Endothelial cell of umbilical vein (primary cell): ENCODE measurements at places on chromosomes 3 and 15. TPM values are rescaled to one million over a fixed set of nuclear protein-coding genes. Genes with fewer than 3 reads are reported as not detected.

TNIK gene
- 8.4 and 10.9 TPM in 2 replicates for polyA plus RNA-seq

APOD gene
- 2.2 and 3.1 TPM in 2 replicates for polyA plus RNA-seq

MYRIP gene
- polyA plus RNA-seq, result 4.7 and 6.7 TPM in 2 replicates

ATP13A5 gene
- not detected in 2 replicates for polyA plus RNA-seq

LRRC57 gene
- 11.2 and 13.4 TPM in 2 replicates for polyA plus RNA-seq

- DNase-seq, result peak; percentile 14
- H3K27me3 ChIP-seq, result no peaks in the 10 kb centered on the region
- no peak overlapping the region for H3K4me3 ChIP-seq
- no peak overlapping the region for H3K27ac ChIP-seq
- no peaks in the 10 kb centered on the region for H3K4me1 ChIP-seq
- H3K36me3 ChIP-seq, result no peaks in the 10 kb centered on the region
These were observed 231.0 kb upstream of the RASGRP1 start for GRCh38 chr15:38795471-38796245.

DNA sequence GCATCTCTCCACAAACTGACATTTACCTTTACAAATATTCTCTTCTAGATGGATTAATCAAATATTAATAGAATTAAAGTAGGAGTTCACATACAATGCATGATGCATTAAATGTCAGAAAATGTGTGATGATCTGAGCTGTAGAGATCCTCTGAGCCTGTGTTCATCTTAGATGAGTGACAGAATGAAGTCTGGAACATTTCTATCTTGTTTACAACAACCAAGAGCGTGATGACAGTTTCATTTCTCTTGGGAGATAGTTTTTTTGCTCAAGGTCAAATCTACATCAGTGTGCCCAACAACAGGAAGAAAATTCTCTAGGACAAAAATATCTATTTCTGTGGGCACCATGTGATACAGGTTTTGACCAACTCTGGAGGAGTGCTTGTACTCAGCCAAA, 211.9 kb downstream of the MYRIP start:
- H3K4me1 ChIP-seq, result peaks cover 4% of the 10 kb centered on the region
- H3K4me3 ChIP-seq, result no peak overlapping the region
- H3K27me3 ChIP-seq, result no peaks in the 10 kb centered on the region
- H3K36me3 ChIP-seq, result no peaks in the 10 kb centered on the region
- H3K27ac ChIP-seq, result no peak overlapping the region

DNA sequence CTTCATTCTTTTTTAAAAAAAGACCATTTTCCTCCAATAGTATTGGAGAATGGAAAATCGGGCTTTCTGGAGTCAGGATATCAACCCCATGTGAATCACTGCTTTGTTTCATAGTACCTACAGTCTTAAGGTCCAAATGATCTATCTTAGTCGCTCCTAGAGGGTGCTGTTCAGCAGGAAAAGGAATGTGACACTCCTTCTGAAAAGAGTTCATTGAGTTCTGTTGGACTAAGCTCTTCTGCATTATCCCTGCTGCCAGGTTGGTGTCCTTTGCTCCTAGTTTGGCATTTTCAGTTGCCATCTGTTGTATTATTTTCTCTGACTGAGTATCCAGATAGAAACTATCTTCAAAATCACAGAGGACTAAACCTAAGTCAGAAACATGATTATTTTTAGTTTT, 57.2 kb downstream of the POLQ start:
- H3K4me3 ChIP-seq, result no peak overlapping the region
- H3K27ac ChIP-seq, result no peak overlapping the region
- H3K4me1 ChIP-seq, result no peaks in the 10 kb centered on the region
- no peaks in the 10 kb centered on the region for H3K27me3 ChIP-seq
- no peaks in the 10 kb centered on the region for H3K36me3 ChIP-seq

- no peak for DNase-seq
- H3K4me1 ChIP-seq, result no peaks in the 10 kb centered on the region
- H3K27me3 ChIP-seq, result no peaks in the 10 kb centered on the region
These were observed 420.0 kb downstream of the ROBO2 start for GRCh38 chr3:77459926-77460325.

- H3K36me3 ChIP-seq, result no peaks in the 10 kb centered on the region
- peaks cover 15% of the 10 kb centered on the region for H3K4me1 ChIP-seq
- no peak for DNase-seq
- H3K27ac ChIP-seq, result peak overlapping the region; percentile 73
- H3K27me3 ChIP-seq, result no peaks in the 10 kb centered on the region
These were observed 30.5 kb upstream of the TCF12 start for GRCh38 chr15:56887782-56888438.

- no peaks in the 10 kb centered on the region for H3K4me1 ChIP-seq
- H3K27me3 ChIP-seq, result peaks cover 18% of the 10 kb centered on the region
- H3K36me3 ChIP-seq, result no peaks in the 10 kb centered on the region
- DNase-seq, result no peak
These were observed 1.1 kb downstream of the CNTN4 start for GRCh38 chr3:2099779-2100191.

DNA sequence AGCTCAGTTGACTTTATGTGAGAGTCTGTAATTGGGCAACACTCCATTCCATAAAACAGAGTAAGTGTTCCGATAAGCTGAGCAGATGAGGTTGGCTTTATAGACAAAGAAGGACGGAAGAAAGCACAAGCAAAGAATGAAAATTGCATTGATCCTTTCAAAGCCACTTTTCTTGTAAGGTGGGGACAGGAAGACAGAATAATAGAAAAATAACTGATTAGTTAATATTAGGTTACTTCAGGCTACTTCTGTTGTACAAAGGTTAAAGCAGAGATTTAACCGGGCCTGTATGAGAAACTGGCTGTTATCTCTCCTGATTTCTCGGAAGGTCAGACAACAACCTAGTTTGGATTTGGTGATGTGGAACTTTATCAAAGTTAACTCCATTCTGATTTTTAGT, 15.5 kb upstream of the GPR160 start:
- no peaks in the 10 kb centered on the region for H3K36me3 ChIP-seq
- no peak overlapping the region for H3K4me3 ChIP-seq
- H3K27me3 ChIP-seq, result peaks cover 11% of the 10 kb centered on the region
- H3K27ac ChIP-seq, result no peak overlapping the region
- no peak for DNase-seq
- no peaks in the 10 kb centered on the region for H3K4me1 ChIP-seq

DNA sequence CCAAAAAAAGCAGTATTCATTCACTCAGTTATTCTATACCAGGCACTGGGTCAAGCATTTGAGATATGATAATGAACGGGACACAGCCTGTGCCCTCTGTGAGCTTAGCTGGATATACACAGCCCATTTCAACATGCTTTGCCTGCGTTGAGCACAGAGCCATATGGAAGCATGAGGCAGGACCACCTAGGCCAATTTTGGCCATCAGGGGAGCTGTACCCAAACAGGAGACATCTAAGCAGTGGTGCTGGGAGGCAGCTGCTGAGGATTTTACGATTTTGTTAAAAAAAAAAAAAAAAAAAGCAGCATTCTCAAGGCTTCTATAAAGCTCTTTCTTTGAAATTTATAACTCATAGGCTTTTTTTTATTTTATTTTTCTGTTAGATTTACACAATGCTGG, 87.2 kb upstream of the SLC2A2 start:
- H3K27ac ChIP-seq, result no peak overlapping the region
- peaks cover 11% of the 10 kb centered on the region for H3K36me3 ChIP-seq
- H3K27me3 ChIP-seq, result no peaks in the 10 kb centered on the region
- H3K4me1 ChIP-seq, result peaks cover 9% of the 10 kb centered on the region

DNA sequence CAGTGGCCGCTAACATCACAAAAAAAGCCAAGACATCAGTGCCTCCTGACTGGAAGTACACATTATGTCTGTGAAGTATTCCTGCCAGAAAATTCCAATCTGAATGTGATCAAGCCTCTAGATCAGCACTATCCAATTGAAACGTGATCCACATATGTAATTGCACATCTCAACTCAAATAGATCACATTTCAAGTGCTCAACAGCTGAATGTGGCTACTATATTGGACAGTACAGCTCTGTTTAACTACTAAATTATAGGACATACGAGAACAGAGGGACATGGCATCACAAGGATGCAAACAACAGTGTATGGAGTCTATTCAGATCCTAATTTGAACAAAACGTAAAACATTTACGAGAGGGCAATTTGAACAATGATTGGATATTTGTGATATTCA, 542 bp upstream of the UBAP1L start:
- H3K36me3 ChIP-seq, result peaks cover 5% of the 10 kb centered on the region
- peaks cover 4% of the 10 kb centered on the region for H3K4me1 ChIP-seq
- no peak overlapping the region for H3K4me3 ChIP-seq

- no peaks in the 10 kb centered on the region for H3K27me3 ChIP-seq
- no peaks in the 10 kb centered on the region for H3K36me3 ChIP-seq
- DNase-seq, result no peak
- no peak overlapping the region for H3K27ac ChIP-seq
- no peak overlapping the region for H3K4me3 ChIP-seq
- no peaks in the 10 kb centered on the region for H3K4me1 ChIP-seq
These were observed 10.4 kb upstream of the MESP2 start for GRCh38 chr15:89765694-89766093.

GRCh38 chr3:149381173-149382100, 4.0 kb upstream of the TM4SF1 start:
- no peak overlapping the region for H3K4me3 ChIP-seq
- H3K27ac ChIP-seq, result no peak overlapping the region
- no peak for DNase-seq
- no peaks in the 10 kb centered on the region for H3K36me3 ChIP-seq
- H3K4me1 ChIP-seq, result peaks cover 25% of the 10 kb centered on the region
- H3K27me3 ChIP-seq, result no peaks in the 10 kb centered on the region

DNA sequence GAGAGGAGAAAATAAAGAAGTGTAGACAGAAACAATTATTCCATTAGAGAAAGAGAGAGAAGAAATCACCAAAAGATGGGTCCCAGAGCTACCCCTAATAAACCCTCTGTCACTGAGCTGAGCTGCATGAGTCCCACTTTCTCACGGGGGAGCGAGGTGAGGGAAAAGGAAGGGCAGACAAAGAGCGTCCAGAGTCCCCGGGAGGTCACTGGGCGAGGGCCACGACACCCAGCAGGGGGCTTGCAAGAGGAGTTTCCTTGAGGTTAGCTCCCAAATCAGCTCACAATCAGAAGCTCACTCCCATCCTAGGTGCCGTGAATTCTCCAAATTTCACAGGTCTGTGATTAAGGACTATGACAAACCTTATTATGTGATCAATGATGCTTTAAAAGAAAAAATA, 62.3 kb downstream of the XXYLT1 start:
- H3K36me3 ChIP-seq, result no peaks in the 10 kb centered on the region
- DNase-seq, result no peak
- no peak overlapping the region for H3K27ac ChIP-seq
- no peak overlapping the region for H3K4me3 ChIP-seq
- no peaks in the 10 kb centered on the region for H3K27me3 ChIP-seq
- peaks cover 45% of the 10 kb centered on the region for H3K4me1 ChIP-seq

DNA sequence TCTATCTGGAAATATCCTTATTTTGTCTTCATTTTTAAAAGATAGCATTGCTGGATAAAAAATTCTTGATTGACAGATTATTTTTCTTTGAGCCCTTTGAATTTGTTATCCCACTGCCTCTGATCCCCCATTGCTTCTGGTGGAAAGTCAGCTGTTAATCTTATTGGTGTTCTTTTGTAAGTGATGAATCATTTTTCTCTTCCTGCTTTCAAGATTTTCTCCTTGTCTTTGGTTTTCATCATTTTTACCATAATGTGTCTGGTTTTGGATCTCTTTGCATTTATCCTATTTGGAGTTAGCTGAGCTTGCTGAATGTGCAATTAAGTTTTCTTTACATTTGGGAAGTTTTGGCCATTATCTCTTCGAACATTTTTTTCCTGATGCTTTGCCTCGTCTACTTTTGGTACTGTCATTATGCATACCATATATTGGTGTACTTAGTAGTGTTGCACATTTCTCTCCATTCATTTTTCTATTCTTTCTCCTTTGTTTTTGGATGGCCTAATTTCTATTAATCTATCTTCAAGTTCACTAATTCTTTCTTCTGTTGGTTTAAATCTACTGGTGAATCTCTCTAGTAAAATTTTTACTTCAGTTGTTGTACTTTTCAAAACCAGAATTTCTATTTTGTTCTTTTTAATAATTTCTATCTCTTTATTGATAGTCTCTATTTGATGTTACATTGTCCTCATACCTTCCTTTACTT, 440.0 kb upstream of the PROK2 start:
- no peaks in the 10 kb centered on the region for H3K36me3 ChIP-seq
- no peak for DNase-seq
- no peaks in the 10 kb centered on the region for H3K4me1 ChIP-seq
- no peaks in the 10 kb centered on the region for H3K27me3 ChIP-seq
- no peak overlapping the region for H3K4me3 ChIP-seq
